GM12878 (cell line): ENCODE measurements at places on chromosomes 1 and 21. TPM values are rescaled to one million over a fixed set of nuclear protein-coding genes. Genes with fewer than 3 reads are reported as not detected.

Gene LEPROT
- 14.9 and 16.4 TPM in 2 replicates for total RNA-seq

Gene RSRP1
- total RNA-seq: 67.4 and 78.2 TPM in 2 replicates

Gene GBP4
- 3.3 and 4.3 TPM in 2 replicates for total RNA-seq

Gene PTPN7
- total RNA-seq: 99.8 and 102 TPM in 2 replicates

Gene FCRLB
- total RNA-seq: 7.9 and 8.3 TPM in 2 replicates

Gene OLIG1
- total RNA-seq: not detected in 2 replicates

DNA sequence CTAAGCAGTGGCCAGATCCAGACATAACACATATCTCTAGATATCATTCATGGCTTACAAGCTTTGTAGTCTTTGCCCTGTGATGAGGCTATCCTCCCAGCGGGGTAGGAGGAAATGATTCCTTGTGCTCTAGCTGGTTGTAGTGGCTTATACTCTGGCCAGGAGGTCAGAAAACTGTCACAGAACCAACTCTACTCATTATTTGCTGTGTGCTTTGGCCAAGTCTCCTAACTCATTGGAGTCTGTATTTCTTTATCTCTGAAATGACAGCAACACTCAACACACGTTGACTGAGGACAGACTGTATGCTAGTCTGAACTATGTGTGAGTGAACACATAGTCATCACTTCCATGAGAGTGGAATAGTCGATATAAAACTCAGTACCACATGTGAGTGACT lies 116.7 kb upstream of the F3 start:
- no peak overlapping the region for H3K4me3 ChIP-seq
- DNase-seq: no peak
- no peaks in the 10 kb centered on the region for H3K4me1 ChIP-seq
- no peaks in the 10 kb centered on the region; the same call in 1 of the 2 replicates for H3K27me3 ChIP-seq

DNA sequence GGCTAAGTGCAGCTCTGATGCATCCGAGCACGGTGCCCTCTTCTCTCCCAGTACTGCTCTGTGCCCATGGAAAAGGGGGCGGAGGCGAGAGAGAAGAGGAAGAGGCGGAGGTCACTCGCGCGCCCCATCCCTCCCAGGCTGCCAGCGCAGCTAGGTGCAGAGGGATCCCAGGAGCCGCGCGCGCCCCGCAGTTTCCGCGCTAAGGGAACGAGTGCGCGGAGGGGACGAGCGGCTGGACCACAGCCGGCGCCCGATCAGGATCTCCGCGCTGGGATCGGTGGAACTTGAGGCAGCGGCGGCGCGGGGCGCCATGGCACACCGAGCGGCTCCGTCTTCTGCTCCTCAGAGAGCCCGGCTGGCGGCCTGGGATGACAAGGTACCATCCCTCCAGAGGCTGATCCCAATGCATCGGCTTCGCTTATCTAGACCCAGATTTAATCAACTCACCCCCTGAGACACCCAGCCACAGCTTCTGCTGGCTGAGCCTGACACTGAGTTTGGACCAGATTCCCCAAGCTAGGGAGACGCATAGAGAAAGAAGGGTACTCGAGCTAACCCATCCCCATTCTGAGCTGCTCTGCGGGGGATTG lies at the start of gene PTGFR:
Gene PTGFR, plus strand, starts transcription at position 114 of the 590 bp plus-strand sequence. CDS start 1,770 bp downstream, outside the sequence.
- H3K4me3 ChIP-seq: no peak within 1 kb of the TSS
- H3K27ac ChIP-seq: no peak within 1 kb of the TSS
- H3K4me1 ChIP-seq: no peaks in the 10 kb centered on the region
- no peaks in the 10 kb centered on the region; the same call in 1 of the 2 replicates for H3K27me3 ChIP-seq

DNA sequence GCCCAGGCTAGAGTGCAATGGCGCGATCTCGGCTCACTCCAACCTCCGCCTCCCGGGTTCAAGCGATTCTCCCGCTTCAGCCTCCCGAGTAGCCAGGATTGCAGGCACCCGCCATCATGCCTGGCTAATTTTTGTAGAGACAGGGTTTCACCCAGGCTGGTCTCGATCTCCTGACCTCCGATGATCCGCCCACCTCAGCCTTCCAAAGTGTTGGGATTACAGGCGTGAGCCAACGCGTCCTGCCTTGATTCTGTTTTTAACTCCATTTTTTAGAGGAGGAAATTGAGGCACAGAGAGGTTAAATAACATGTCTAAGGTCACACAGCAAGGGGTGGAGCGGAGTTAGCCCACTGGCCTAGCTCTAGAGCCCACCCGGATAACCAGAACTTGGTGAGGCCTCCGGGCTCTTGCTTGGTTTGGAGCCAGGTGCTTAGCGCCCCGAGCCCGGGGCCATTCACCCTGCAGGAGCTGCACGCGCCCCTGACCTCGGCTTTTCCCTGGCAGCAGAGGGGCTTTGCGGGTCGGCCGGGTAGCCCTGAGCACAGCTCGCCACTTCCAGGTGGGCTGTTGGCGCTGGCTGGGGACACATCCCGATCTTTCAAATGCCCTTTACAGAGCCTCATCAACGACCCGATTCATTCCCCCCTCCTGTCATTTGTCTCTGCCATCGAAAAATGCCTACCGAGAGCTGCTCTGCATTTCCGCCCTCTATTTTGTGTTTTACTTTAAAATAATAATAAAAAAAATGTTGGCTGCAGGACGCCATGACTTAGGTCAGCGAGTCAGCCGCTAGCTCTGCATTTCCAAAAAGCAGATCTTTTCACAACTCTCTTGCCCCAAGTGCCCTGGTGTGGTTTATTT lies 11.2 kb downstream of the SIM2 start:
- H3K36me3 ChIP-seq: no peaks in the 10 kb centered on the region
- H3K27me3 ChIP-seq: peaks cover 19% of the 10 kb centered on the region
- H3K27ac ChIP-seq: no peak overlapping the region
- H3K4me1 ChIP-seq: no peaks in the 10 kb centered on the region
- H3K4me3 ChIP-seq: no peak overlapping the region

GRCh38 chr1:32816676-32817158 lies 441 bp downstream of the YARS1 start:
- no peak for DNase-seq
- H3K36me3 ChIP-seq: peaks cover 4% of the 10 kb centered on the region; the same call in 1 of the 2 replicates
- peaks cover 24% of the 10 kb centered on the region for H3K4me1 ChIP-seq
- no peaks in the 10 kb centered on the region for H3K27me3 ChIP-seq

DNA sequence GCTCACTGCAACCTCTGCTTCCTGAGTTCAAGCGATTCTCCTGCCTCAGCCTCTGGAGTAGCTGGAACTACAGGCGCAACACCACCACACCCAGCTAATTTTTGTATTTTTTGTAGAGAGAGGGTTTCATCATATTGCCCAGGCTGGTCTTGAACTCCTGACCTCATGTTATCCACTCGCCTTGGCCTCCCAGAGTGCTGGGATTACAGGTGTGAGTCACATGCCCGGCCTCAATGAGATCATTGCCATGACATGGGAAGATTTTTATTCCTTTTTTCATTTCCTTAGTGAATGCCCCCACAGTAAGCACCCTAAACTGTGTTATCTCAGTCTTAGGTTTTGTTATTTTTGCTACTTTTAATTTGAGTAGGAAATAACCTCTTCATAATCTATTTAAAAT lies 977.9 kb downstream of the BRINP3 start:
- no peak for DNase-seq
- H3K4me1 ChIP-seq: no peaks in the 10 kb centered on the region
- no peak overlapping the region for H3K4me3 ChIP-seq
- no peaks in the 10 kb centered on the region for H3K36me3 ChIP-seq
- no peaks in the 10 kb centered on the region for H3K27me3 ChIP-seq

GRCh38 chr21:44575307-44576024 lies 1.9 kb downstream of the KRTAP10-4 start:
- no peak overlapping the region for H3K4me3 ChIP-seq
- H3K27me3 ChIP-seq: no peaks in the 10 kb centered on the region
- no peaks in the 10 kb centered on the region for H3K36me3 ChIP-seq
- no peak for DNase-seq

GRCh38 chr1:111873460-111874030 lies 115.9 kb downstream of the KCND3 start:
- H3K4me1 ChIP-seq: no peaks in the 10 kb centered on the region
- no peak overlapping the region for H3K27ac ChIP-seq
- no peaks in the 10 kb centered on the region for H3K36me3 ChIP-seq

- no peak overlapping the region for H3K4me3 ChIP-seq
- no peak for DNase-seq
- H3K4me1 ChIP-seq: no peaks in the 10 kb centered on the region; the same call in 1 of the 2 replicates
- H3K27me3 ChIP-seq: no peaks in the 10 kb centered on the region; the same call in 1 of the 2 replicates
- H3K36me3 ChIP-seq: no peaks in the 10 kb centered on the region
- no peak overlapping the region for H3K27ac ChIP-seq
Measured at GRCh38 chr1:25640646-25641328, 24.2 kb downstream of the MAN1C1 start.

DNA sequence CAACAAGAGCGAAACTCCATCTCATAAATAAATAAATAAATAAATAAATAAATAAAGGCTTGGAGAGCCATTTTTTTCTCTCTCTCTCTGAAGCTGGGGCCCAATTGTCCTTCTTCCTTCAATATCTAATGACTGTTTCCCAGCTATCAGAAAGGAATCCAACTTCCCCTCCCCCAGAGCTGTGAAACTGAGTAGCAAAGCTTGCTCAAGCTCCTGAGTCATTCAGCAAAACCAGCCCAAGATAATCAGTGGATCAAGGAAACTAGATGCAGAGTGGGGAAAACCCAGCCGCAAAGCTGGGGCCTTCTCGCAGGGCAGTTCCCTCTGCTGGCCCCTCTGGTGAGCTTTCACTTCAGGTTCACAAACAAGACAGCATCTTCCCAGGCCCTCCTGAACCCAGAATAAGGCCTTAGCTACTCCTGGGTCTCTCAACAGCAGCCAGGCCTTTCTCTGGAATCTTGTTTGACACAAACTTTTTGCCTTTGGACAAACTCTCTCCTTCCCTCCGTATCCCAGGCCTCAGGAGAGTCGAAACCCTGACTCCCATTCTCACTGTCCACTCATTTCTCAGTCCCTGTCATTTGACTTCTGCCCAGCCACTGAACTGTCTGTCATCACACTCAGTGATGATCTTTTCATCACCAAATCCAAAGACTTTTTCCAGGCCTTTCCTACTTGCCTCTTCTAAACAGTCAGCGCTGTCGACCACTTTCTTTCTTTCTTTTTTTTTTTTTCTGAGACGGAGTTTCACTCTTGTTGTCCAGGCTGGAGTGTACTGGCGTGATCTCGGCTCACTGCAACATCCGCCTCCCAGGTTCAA lies 18.0 kb upstream of the PTP4A2 start:
- H3K4me1 ChIP-seq: peaks cover 75% of the 10 kb centered on the region
- peak; percentile 91 for DNase-seq
- no peaks in the 10 kb centered on the region for H3K27me3 ChIP-seq
- no peaks in the 10 kb centered on the region for H3K36me3 ChIP-seq
- peak overlapping the region; percentile 98 for H3K27ac ChIP-seq
